Testis (tissue), 5 donors: ENCODE measurements at places on chromosomes 11 and 22.

DNA sequence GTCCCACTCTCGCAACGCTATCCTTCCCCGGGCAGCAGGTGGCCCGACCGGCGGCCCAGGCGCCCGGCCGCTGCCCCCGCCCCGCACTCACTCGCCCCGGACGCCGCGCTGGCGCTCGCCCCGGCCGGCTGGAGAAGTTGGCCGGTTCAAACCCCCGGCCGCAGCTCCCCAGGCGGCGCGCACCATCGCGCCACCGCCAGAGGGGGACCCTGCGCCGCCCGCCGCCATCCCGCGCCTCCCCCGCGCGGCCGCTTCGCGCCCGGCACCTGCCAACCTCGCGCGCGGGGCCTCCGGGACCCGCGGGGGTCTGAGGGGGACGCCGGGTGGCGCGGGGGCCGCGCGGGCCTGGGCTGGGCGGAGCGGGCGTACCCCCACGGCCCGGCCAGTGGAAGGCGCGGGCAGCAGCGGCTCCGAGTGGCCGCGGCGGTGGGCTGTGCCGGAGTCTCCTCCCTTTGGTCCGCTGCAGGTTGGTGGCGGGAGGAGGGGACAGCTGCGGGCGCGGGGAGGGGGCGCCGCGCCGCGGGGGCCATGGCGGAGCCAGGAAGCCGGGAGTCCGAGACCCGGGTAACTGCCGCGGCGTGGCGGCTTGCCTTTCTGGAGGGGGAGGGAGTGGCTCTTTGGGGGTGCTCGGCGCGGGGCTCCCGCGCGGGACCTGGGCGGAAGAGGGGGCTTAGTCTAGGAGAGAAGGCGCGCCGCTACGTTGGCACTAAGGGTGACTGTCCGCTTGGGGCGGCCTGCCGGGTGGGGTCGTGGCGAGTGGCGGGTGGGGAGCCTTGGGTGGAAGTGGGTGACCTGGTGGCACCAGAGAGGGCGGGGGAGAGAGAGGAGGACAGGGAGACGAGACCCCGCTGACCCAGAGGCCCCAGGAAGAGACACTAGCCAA lies at the start of the genes MPST and TST:
TSS of gene MPST (plus strand) at position 434 of the 883 bp plus-strand sequence. CDS start at position 529, 95 bp downstream.
TSS of gene TST (minus strand) at position 139 of the 883 bp plus-strand sequence. CDS start 715 bp downstream, outside the sequence.
- DNase-seq, result peak; percentile 82

- DNase-seq, result no peak
Measured at GRCh38 chr22:26565181-26565580, 24.8 kb downstream of the TPST2 start.

DNA sequence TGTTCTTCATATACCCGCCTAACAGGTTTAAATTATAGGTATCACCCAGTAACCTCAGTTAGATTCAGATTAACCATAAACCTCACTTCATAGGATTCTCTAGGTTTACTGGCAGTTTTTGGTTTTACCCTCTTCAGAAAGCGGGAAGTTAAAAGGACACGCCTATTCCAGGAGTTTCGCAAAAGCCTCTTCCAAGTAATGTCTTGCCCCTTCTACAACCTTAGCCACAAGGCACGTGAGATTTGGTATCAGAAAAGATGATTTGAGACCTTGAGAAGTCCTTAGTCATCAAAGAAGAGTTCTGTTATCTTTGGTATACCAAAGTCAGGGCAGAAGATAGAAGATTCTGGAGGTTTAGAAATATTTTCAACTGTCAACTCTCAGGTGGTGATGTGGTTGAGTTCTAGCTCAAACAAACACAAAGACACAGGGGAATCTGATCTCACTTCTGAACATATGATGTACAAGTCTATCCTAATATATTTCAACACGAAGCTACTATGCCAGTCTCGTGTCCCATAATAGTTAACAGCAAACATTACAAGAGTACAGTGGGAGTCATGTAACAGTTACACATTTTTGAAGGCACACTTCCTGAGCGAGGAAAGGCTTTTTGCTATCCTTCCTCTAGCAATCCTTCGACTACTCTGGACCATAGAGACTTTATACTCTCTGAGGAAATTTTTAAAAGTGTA lies 103.5 kb downstream of the USP35 start:
- no peak for DNase-seq

DNA sequence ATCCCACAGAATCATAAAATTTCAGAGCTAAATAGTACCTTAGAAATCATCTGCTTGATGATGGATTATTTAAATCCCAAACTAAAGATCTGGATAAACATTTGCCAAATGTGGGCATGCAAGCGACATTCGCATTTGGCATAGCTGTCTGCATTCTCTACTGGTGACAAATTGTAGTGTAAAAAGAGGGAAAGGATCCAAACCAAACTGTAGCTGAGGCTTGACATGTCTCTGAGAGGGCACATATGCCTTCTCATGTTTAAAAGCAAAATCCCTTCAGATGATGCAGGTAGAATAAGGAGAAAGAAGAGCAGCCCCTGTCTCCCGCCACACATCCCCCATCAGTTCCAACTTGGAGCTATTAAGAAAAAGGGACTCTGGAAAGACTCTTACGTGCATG lies 257.5 kb upstream of the MTNR1B start:
- DNase-seq, result no peak

- DNase-seq, result no peak
Measured at GRCh38 chr22:16783930-16784354, 41.3 kb downstream of the XKR3 start.

DNA sequence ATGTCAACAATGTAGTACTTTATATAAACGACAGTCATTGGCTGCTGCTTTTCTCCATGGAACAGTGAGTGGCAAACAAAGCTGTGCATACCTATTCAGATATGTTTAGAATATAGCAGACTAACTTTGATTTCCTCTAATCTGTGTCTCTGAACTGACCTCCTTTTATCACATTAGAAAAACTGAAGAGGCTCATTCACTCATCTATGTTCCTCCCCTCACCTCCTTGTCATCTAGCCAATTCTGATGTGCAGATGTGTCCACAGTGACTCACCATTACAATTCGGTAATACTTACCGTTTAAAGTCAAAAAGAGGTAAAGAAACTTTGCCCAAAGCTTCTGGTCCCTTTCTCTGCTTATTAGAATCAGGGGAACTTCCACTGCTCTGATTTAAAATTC lies 51.5 kb upstream of the RPS13 start:
- no peak for DNase-seq

GRCh38 chr22:29716814-29717545 lies 2.8 kb upstream of the CABP7 start:
- DNase-seq, result peak; percentile 76

DNA sequence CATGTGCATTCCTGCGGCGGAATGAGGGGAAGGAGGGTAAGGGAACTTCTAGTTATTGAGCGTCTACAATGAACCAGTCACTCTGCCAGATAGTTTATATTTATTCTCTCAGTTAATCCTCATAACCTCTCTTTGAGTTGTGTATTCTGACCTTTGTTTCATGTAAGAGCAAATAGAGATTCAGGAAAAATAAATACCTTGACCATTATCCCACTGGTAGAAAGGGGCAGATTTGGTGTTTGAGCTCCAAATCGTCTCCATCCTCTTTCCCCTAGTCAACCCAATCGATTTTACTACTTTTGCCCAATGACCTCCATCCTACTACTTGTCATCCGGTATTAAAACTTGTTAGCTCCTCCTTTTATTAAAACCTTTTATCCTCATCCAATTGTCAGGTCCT lies 157.1 kb upstream of the SESN3 start:
- DNase-seq, result no peak

- DNase-seq, result no peak
Measured at GRCh38 chr22:38784856-38785255, 9.1 kb downstream of the DNAL4 start.

DNA sequence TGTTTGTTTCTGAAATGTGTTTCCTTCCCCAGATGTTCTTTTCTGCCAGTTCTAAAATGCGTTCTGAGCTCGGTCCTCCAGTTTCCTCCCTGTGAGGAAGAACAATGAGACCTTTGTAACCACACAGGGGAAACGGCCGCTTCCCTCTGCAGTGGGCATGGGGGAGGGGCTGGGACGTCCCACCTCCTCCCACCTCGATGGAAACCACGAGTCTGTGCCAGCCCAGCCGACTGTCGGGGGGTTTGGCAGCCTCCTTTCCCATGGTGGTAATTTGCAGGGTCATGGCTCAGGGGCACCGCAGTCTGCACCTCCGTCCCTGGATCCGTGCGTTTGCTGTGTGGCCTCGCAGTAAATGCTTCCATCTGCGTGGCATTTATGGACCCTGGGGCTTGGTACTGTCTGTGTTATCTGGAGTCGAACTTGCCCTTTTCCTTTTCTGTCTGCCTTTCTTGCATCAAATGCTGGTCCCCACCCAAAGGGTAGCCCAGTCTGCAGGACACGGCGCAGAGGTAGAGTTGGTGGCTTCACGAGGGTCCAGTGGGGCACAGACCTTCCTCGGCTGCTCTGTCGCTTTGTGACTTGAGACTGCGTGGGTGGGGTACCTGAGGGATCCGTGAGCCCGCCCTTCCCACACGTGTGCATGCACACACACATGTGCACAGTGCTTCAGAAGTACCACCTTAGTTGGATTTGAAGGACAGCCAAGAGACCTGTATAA lies 16.1 kb downstream of the LRP5 start:
- peak; percentile 77 for DNase-seq

- DNase-seq, result no peak
Measured at GRCh38 chr11:11211186-11211585, 141.9 kb downstream of the CSNK2A3 start.

- DNase-seq, result peak; percentile 22
Measured at GRCh38 chr11:30478923-30479322, 107.2 kb downstream of the MPPED2 start.

GRCh38 chr11:76859708-76860227 lies 950 bp upstream of the ACER3 start:
- DNase-seq, result no peak

GRCh38 chr11:72996959-72997358 lies 145.2 kb downstream of the FCHSD2 start:
- no peak for DNase-seq

GRCh38 chr11:128765571-128766549 lies 72.0 kb downstream of the FLI1 start:
- no peak for DNase-seq

GRCh38 chr11:27679136-27680015 lies 20.9 kb downstream of the BDNF start:
- no peak for DNase-seq

DNA sequence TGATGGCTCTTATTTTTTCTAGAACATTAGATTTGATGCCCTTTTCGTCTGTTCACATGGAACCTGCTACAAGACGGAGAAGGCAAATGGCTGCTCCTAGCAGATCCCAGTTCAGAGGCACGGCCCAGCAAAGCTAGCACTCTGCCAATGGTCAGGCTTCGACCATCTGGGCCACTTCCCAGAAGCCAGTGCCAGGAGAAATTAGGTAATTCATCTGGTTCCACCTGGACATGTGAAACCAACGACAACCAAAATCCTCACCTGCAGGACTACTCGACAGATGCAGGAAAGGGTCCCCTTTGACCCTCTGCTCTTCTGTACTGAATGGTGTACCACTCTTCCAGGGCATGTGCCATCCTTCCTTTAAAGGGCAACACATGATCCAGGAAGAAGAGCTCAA lies 25.4 kb downstream of the MICAL3 start:
- DNase-seq, result no peak

DNA sequence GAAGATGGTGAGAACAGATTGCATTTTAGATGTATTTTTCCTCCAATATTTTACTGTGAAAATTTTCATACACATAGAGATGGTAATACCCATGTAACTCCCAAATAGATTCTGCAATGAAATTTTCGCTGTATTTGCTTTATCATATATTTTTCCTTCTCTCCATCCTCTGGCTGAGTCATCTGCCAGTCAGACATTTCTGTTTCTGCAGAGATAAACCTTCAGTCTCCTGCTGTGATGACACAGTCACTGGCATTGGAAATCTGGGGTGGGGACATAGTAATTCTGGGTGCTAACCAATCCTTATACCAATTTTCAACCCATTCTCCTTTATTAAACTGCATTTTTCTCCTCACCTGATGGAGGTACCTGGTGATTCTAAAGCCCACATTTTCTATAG lies 33.7 kb downstream of the SVIP start:
- DNase-seq, result no peak

GRCh38 chr11:35168671-35169070 lies 29.7 kb downstream of the CD44 start:
- DNase-seq, result no peak

GRCh38 chr11:33262011-33262645 lies 4.9 kb downstream of the HIPK3 start:
- peak; percentile 40 for DNase-seq

DNA sequence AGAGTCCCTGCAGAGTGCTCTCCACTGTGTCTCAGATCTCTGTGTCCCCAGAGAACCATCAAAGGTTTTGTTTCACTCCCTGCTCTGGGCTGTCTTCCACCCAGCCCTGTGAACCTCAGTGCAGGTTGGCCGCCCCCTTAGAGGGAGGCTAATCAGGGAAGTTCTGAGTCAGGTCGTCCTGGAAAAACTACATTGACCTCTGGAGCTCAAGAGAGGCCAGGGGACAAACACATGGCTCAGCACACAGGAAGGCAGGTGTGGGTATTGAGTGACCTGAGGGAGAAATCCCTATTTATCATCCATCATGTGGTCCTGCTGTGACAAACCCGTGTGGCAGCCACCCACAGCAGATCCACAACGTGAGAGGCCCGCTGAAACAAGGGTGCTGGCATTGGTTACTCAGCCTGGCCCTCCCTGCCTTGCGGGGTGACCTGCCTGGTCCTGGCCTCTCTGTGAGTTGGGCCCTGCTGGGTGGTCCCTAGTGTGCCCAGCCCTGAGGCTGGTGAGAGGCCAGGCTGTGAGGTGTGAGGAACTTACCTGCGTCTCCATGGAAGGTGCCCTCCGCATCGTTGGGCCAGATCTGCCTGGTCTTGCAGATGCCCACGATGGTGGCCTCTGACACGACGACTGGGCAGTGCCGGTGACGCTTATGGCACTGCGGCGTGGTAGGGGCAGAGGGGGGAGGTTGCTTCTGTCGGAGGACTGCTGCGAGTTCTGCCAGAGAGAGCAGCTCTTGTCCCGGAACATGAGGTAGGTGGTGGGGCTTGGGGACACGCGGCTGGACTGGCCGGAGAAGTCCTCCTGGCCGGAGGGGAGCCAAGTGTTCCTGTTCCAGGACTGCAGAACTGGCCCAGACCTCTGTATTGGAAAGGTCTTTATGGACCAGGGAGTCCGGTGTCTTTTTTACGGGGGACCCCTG lies 669 bp upstream of the BCR start:
- DNase-seq, result peak; percentile 43

DNA sequence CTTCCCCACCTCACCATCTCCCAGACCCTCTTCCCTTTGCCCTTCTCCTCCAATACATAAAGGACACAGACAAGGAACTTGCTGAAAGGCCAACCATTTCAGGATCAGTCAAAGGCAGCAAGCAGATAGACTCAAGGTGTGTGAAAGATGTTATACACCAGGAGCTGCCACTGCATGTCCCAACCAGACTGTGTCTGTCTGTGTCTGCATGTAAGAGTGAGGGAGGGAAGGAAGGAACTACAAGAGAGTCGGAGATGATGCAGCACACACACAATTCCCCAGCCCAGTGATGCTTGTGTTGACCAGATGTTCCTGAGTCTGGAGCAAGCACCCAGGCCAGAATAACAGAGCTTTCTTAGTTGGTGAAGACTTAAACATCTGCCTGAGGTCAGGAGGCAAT lies 58.2 kb downstream of the TIMP3 start:
- DNase-seq, result no peak

- no peak for DNase-seq
Measured at GRCh38 chr11:134289167-134289566, 13.0 kb downstream of the GLB1L3 start.
